ENCODE measurements at places on chromosomes 7 and 10. TPM values are rescaled to one million over a fixed set of nuclear protein-coding genes. Genes with fewer than 3 reads are reported as not detected.

The NPY4R2 gene
- not detected for total RNA-seq

The WIPF3 gene
- 0.36 TPM for total RNA-seq

- no peak for DNase-seq
These were observed 25.3 kb upstream of the ANKRD2 start for GRCh38 chr10:97547271-97547600.

DNA sequence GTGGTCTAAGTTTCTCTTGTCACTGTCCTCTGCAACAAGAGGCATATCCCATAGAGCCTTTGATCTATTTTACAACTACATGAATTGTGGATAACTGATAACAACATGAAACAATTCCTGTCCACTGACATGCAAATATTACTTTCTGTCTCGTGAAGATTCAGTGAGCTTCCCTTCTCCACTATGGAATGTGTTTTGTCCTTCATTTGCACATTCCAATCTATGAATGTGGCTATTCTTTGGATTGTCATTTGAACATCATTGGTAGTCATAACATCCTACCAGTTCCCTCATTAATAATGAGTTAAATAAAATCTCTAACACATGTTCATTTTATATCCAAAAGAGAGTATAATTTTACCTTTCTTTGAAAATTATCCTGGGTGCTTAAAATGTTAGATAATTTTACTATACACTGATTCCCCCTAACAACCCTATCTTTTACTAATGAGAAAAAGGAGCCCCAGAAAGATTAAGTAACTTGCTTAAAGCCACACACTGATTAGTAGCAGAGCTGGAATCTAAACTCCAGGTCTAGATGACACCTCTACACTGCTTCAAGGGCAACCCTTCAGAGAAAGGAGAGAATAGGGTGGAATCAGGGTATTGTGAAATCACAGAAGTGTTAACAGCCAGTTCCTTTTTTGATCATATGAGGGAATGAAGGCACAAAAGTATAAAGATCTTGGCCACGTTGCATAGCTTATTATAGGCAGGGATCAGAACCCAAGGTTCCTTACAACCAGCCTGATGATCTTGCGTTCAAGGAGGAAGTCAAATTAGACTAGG lies 39.1 kb downstream of the PDE1C start:
- DNase-seq = no peak

DNA sequence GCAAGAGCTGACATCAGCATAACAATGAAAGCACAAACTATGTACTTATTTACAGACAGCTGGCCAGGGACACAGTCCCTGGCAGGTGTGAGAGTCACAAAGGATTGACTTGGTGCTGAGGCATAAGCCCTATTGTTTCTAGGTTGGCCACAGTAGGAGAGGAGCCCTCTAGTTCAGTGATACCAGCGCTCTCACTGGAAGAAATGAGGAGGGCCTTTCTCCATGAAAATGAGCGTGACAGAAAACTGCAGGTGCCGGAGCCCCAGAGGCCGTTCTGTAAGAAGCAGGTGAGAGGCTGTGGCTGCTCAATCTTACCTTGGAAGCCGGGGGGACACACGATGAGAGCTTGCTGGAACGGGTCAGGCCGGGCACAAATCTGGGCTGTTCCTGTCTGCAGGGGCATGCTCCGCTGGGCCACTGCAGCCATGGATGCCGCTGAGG lies 90.5 kb downstream of the CLEC2L start:
- no peak for DNase-seq

Data from epithelial cell of proximal tubule (primary cell).